ENCODE measurements at places on chromosomes 11 and 22. TPM values are rescaled to one million over a fixed set of nuclear protein-coding genes. Genes with fewer than 3 reads are reported as not detected.

DNA sequence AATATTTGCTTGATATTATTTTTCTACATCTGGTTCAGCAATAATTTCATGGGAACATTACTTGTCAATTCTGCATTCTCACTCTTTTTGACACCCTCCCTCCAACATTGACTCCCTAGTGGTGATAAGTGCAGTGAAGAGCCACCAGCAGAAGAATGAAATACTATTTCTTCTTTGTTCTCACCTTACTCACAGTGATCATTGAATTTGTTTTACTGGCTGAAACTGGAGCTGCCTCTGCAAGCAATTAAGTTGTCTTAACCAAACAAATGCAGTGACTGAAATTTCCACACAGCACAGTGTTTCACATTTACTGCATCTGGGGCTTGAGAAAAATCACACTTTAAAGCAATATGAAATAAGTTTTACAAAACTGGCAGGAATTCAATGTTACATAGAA lies 189.8 kb downstream of the JRKL start:
- no peak for DNase-seq

Gene LDHAL6A
- total RNA-seq = not detected

Gene TEX54
- total RNA-seq = not detected

DNA sequence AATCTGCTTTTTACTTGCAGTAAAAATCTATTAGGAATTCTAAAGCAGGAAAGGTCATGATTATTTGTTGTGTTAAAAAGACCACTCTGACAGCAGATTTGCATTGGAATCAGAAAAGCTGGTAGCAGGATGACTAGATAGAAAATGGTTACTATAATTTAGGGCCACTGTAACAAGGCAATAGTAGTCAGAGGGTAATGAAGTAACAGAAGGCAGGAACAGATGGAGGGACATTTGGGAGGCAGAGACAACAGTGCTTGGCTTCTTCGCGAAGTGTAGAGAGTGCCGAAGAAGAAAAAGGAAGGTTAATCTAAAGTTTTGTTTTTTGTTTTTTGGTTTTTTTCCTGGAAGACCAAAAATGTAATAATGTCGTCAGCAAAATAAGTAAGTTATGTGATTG lies 129.8 kb upstream of the SLC5A12 start:
- DNase-seq = no peak

GRCh38 chr11:59560290-59560701 lies 49.0 kb downstream of the OR4D9 start:
- DNase-seq = no peak

DNA sequence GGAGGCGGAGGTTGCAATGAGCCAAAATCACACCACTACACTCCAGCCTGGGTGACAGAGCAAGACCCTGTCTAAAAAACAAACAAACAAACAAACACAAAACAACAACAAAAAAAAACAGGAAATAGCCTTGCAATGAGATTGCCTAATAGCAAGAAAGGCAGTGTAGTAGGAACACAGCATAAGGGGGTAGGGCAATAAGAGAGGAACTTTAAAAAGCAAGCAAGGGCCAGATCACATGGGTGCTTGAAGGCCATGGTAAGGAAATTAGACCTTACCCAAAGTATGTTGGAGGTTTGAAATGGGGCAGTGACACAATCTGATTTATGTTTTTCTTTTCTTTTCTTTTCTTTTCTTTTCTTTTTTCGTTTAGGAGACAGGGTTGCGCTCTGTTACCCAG lies 34.7 kb upstream of the NRIP3 start:
- no peak for DNase-seq

Gene GVQW3
- 6.8 TPM for total RNA-seq

GRCh38 chr11:133825156-133825555 lies 20.2 kb downstream of the SPATA19 start:
- DNase-seq = no peak

DNA sequence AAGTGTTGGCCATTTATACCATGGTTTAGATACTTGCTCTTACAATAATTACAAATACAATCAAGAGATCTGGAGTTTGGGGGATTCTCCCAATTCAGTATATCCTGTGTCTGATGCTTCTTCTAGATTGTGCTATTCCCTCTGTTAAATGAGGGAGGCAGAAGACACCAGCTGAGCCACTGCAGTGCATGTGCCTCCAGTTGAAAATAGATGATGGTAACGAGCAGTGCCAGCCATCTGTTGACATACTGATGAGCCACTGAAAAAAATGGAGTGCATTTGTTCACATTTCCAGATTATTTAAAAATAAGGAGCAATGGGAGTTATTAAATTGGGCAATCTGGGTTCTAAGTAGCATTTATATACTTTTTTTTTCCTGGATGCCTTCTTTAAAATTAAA lies 1428.0 kb upstream of the TENM4 start:
- DNase-seq = no peak

DNA sequence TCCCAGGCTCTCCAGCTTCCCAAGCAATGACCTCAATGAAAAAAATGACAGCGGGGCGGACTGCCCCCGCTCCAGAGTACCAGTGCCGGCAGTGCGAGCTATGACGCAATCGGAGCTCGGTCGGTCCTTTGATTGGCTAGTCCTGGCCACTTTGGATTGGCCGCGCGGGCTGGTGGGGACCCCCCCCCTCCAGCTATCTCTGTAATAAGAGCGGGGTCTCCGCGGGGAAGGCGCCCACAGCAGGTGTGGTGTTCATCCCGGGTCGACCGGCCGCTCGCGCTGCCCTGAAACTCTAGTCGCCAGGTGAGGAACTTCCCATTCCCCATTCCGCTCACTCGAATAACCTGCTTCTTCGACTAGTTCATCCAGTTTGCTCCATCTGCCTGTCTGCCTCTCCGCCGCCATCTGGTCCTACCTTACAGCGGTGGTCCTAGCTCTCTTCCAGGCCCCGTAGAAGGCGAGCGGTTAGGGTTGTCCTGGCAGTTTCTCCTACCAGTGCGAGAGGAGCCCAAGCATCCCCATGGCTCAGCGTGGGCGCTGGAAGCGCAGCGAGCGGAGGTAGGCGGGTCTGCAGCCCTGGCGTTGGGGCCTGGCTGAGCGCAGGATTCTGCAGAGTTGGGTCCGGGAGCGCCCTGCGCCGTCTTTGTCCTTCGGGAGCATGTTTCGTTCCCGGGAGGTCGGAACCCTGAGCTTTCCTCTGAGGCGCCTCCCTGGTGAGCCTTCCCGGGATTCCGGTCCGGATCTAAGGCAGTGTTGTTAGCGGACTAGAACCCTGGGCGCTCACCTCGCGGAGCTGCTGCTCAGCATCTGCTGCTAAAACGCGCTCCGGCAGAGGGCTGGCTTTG lies at the start of gene CALCB:
CALCB (plus strand) TSS at position 233 of the 845 bp plus-strand sequence. CDS start 1,126 bp downstream, outside the sequence.
- peak; percentile 49 for DNase-seq

DNA sequence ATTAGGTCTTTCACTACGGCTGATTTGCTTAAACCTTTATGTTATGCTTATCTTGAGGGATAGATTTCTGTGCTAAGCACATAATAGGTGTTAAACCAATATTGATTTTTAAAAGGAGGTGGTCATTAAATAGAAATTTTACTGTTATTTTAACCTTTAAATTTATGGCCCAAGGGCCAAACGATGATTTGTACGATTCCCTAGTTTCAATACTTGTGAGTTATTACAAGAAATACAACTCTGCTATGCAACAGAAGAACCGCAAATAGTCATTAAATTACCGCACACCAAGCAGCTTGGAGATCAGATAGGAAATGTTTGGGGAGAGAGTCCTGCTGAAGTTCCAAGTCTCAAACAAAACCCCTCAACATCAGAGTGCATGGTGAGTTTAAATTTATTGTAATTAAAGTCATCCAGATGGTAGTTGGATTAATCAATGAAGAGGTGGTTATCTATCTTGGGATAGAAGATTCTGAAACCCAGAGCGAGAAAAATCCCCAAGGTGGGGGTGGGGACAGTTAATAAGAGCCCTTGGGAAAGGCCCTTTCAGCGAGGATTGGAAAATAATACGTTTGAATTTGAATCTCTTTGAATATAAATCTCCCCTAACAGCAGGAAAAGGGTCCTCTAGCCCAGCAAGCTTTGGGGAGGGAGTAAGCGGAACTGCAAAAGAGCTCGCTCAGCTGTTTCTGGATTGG lies 805 bp upstream of the QSER1 start:
- DNase-seq = no peak

DNA sequence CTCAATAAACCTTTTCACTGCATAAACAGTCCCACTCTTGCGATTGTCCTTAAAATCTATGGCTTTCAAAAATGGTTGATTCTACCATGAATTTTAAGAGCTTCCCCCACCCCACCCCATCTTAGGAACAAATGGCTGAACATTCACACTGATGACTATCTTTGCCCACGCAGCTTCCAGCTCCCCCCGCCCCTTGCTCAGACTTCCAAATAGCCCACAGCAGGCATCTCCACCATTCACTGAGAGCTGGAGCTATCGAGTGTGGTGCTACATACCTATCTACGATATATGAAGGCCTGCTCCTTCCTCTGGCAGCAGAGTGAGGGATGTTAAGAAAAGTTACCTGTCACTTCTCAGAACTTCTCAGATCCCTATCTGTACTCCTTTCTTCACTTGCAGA lies 26.7 kb downstream of the EIF3F start:
- no peak for DNase-seq

GRCh38 chr22:36492109-36492508 lies 10.7 kb upstream of the TXN2 start:
- no peak for DNase-seq

- no peak for DNase-seq
Observed at GRCh38 chr22:33821290-33821689, 99.0 kb downstream of the LARGE1 start.

Gene CHRM1
- not detected for total RNA-seq

DNA sequence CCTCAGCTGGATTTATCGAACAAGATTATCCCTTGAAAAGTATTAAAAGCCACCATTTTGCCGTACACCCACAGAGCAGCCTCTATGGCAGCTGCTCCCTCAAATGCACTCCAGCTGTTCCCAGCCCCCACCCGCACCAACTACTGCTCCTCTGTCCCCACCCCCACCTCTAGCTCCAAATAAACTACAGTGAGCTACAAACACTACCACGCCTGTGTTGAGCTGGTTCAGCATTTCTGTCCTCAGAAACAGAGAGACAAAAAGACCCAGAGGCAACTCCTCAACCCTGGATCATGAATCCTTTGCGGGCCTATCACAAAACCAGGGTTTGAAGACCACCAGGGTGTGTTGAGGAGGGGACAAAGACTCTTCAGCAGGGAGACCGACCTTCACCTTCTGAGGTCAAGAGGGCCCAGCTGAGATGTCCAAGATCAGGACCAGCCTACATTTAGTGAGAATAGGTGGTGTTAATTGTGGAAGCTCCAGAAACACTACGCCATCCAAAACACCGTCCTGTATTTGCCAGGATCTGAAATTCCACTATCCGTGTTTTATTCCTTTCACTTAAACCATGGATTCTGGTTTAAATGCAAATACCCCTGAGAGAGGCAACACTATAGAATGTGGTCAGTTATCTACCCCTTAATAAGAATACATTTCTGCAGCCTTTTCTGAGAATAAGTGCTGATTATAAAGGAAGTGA lies 195.9 kb downstream of the DSCAML1 start:
- DNase-seq = no peak

GRCh38 chr11:120985718-120986569 lies 38.0 kb upstream of the TBCEL start:
- DNase-seq = peak; percentile 64

DNA sequence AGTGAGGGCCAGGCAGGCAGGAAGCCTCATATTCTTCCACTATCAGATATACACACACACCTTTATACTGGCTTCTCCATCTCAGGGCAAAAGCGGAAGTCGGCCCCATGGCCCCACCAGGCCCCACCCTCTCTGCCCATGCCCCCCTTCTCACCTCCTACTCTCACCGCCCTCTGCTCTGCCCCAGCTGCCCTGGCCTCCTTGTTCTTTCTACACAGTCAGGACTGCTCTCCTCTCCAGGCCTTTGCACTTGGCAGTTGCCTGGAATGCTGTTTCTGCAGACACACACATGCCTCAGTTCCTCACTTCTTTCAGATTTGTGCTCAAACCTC lies 25.3 kb downstream of the OTOG start:
- no peak for DNase-seq

Gene APOA5
- not detected for total RNA-seq

DNA sequence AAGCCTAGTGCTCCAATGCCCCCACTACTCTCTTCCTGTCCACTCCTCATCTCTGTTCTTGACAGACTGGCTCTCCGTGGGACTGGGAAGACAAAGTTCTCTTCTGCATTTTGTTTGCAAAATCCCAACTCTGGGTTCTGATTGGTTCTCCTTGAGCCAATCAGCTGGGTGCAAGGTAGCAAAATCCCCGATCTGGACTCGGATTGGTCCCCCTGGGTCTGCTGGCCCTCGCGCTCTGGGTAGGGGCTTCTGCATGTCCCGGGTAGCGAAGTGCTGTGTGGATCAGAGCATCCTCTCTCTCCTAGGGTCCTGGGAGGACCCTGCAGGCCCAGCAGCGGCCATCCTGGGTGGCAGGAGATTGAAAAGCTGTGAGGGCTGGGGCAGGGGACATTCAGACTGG lies 22.3 kb upstream of the A4GALT start:
- no peak for DNase-seq

- no peak for DNase-seq
Observed at GRCh38 chr11:114008331-114008730, 33.4 kb downstream of the HTR3A start.

Gene SCGB1A1
- total RNA-seq = not detected

Gene SMPD1
- 40.7 TPM for total RNA-seq

DNA sequence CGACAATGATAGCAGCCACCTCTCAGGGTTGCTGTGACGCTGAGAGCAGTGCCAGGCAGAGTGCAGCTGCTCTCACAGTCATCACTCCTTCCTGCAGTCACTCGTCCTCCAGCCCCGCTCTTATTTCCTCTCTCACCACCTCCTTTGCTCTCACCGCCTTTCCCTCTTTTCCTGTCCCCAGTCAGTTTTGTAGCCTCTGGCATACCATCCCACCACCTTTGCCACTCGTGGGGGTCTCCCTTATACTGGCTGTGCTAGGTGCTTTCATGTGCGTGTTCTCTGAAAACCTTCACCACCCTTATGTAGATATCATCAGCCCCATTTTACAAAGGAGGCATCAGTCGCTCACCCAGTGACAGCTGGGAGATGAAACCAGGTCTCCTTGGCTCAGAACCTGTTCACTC lies 19.3 kb upstream of the ST3GAL4 start:
- no peak for DNase-seq

- DNase-seq = peak; percentile 66
Observed at GRCh38 chr22:42299586-42300258, 29.3 kb upstream of the TCF20 start.

Gene LDLRAD3
- not detected for total RNA-seq

Measured in activated naive CD8-positive, alpha-beta T cell treated with anti-CD3 and anti-CD28 coated beads, Interleukin-2, amount 10 ng/mL, durations not matched to agents 7 days and 5 days (primary cell).